ENCODE measurements at places on chromosomes 3 and 15. TPM values are rescaled to one million over a fixed set of nuclear protein-coding genes. Genes with fewer than 3 reads are reported as not detected.

Gene FAM3D
- total RNA-seq: not detected

Gene SAMMSON
- not detected for total RNA-seq

Gene RPL39L
- 9.3 TPM for total RNA-seq

Gene TTLL13
- not detected for total RNA-seq

Gene SOX14
- total RNA-seq: not detected

Gene C15orf39
- total RNA-seq: 11.5 TPM

Gene CHRD
- total RNA-seq: 1.0 TPM
